ENCODE measurements at places on chromosomes 1 and 21.

DNA sequence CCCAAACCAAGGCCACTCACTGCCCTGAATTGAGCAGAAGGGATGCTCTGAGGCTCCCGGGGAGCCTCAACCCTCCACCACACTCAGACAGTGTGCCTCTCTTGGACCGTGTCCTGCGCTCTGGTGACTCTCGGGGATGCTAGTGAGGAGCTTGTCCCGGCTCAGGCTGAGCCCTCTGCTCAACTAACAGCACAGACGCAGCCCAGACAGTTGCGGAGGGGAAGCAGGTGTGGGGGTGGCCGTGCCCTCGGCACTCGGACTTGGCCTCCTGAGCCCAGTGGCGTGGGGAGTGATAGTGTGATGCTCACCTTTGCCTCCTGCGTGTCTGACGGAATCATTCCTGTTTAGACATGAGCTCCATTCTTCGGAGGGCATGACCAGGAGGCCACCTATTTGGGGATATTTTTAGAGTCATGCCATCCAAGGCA lies 15.4 kb upstream of the SLC19A1 start:
- DNase-seq = no peak

DNA sequence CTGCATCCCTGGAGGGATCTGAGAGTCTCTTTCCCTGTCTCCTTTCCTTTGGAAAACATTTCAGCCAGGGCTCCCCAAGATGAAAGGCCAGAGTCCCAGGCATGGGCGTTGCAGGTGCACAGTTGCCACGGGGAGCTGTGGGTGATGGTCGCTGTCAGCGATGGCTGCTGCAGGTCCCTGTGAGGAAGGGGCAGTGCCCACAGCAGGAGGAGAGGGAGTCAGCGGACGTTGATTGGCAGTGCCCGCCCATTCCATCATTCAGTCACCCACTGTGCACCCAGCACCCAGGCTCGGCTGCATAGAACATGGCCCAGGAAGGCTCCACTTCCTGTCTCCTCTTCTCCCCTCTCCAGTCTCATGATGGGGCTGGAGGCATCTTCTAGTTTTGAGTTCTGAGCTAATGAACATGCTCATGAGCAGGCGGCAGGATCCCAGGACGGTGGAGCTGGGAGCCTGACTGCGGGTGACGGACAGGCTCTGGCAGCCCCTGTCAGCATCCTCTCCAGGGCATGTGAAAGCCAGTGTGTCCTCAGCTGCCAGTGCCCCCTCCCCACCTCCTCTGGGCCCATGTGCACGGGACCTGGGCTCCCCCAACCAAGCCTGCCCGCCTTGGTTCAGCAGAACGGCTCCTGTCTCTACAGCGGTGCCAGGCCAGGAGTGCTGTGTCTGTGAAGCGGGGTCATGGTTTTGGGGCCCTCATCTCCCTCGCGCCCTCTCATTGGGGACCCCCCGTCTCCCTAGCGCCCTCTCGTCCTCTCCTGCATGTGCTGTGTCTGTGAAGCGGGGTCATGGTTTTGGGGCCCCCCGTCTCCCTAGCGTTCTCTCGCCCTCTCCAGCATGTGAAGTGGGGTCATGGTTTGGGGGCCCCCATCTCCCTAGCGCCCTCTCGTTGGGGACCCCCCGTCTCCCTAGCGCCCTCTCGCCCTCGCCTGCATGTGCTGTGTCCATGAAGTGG lies 24.5 kb downstream of the COL18A1 start:
- DNase-seq = no peak

- no peak for DNase-seq
These were observed 76.8 kb upstream of the COL24A1 start for GRCh38 chr1:86233403-86233802.

GRCh38 chr1:233584376-233584775 lies 29.5 kb upstream of the KCNK1 start:
- DNase-seq = no peak

- DNase-seq = no peak
These were observed 33.4 kb downstream of the PTGER3 start for GRCh38 chr1:71014178-71014579.

- DNase-seq = no peak
These were observed 14.0 kb downstream of the COL16A1 start for GRCh38 chr1:31689854-31690253.

DNA sequence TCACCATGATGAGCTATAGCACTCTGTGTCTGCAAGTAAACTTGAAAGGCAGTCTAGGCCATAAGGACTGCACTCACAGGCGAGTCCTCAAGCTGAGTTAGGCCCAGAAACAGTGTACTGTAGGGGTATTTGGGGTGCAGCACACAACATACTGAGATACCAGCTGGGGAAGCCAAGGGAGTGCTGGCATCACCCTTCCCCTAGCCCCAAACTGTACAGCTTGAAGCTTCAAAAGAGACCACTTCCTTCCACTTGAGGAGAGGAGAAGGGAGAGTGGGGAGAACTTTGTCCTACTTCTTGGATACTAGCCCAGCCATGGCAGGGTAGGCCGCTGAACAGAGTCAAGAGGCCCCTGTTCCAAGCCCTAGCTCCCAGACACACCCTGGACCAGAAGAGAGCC lies 24.2 kb upstream of the SNX7 start:
- no peak for DNase-seq

GRCh38 chr1:202197653-202198365 lies 4.2 kb downstream of the LGR6 start:
- no peak for DNase-seq

DNA sequence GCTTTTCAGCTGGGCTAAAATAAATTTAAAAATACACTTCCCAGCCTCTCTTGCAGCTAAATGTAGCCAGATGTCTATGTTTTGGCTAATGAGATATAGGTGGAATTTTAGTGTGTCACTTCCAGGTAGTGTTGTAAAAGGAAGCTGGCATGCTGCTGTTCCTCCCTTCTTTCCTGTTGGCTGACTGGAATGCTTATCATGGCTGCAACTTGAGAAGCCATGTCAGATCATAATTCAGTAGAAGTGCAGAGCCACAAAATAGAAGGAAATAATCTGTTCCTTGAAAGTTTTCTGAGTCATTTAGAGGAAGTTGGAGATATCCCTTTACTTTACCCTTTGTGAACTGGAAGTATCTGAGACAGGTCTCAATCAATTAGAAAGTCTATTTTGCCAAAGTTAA lies 10.9 kb upstream of the RBM15 start:
- DNase-seq = no peak

DNA sequence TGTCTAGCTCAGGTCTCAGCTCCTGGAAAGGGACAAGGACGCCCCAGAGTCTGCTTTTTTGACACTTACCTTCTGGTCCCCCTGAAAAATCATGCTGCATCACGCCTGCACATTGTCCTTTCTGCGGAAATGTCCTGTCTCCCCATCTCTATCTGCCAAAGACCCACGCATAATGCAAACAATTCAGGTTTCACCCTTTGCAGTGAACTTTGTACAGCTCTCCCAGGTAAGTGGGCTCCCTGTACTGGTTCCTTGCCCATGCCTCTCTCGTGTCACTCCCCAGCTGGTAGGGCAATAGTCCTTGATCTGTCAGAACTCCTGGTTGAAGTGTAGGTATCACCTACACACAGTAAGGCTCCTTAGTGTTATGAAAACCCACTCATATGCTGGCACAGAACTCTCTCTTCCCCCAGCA lies 102.9 kb upstream of the IRF2BP2 start:
- DNase-seq = no peak

DNA sequence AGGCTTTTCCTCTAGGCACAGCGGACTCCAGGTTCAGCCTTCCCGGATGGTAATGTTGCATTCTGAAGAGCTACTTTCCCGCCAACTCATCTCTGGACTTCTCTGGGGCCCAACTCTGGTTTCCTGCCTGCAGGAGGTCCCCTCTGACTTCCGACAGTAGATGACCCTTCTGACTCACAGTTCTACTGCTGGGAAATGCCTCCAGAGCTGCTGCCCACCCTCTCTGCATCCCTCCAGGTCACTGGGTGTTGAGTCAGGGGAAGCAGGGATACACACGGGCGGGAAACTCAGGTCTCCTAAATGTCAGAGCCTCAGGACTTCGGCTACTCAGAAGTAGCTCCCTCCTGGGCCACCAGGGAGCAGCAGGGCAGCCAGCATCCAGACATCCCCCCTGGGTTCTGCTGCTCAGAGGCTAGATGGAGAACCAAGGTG lies 2.1 kb upstream of the KIF21B start:
- DNase-seq = no peak

DNA sequence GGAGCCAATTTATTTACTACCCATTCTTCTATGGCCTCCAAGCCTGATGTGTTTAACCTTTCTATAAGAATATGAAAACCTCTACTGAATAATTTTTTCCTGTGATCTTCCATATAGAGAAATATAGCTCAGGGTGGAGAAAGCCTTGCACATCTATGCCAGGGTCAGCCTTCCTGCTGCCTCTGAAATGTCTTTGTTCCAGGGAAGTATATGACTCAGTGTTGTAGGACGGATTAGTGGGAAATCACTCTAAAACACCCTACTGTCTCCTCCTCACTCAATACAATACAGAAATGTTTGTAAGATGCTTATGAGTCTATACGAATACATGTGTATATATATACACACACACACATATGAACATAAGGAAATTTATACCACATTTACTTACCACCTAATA lies 1044.9 kb downstream of the BRINP3 start:
- DNase-seq = no peak

- DNase-seq = no peak
These were observed 107.4 kb upstream of the EDN2 start for GRCh38 chr1:41591891-41592290.

DNA sequence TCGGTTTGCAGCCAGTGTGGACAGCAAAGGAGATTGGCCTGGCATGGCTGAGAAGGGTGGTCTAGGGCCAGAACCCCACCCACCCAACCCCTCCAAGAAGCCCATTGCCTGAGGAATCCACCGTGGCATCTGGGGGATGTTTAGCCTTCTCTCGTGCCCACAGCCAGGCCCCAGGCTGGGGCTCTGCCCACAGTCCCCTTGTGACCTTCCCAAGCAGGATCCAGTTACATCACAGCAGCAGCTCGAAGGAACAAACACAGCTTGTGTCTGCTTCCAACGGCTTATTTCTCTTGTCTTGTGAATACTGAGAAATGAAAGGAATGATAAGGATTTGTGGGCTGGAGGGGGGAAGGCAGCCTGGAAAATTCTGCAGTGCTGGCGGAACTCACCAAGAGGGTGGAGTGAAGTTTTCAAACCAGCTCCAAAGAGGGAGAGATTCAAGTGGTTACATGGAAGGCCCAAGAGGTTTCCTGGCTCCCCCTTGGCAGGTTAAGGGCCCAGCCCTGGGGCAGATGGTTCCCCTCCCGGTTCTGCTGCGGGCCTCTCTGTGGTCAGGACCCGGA lies 61.6 kb downstream of the DHRS3 start:
- no peak for DNase-seq

DNA sequence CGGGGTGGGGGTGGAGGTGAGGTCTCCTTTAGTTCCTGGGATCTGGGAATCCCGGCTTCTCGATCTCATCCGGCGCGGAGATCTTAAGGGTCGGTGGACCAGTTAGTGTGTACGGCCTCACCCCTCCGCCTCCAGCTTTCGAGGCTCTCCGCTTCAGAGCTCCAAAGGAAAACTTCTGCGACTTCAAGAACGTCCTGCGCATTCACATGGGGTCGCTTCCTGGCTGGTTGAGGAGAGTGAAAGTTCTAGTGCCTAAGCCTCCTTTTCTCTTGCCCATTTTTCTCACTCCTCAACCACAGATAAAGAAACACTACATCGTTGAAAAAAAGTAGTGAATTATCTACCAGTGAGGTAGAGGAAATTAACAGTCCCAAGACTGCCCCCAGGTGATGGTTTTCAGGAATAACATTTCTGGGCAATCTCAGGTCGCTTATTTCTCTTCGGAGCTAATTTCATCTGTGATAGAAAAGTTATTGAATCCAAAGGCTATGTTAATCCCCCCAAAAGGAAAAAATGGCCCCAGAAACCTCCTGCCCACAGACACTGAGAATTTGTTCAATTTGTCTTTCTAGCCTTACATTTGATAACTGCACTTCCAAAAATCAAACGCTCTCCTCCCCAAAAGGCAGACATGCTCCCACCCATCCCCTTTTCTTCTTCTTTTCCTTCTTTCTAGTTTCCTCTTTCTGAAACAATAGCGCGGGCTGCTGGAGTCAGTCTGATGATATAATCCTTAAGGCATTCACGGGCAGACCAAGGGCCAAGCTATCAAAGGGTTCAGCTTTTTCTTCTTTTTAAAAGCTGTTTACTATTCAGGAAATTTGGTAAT lies 20.6 kb upstream of the TBX15 start:
- DNase-seq = no peak

GRCh38 chr1:167991546-167991945 lies 54.7 kb upstream of the MPC2 start:
- DNase-seq = no peak

- no peak for DNase-seq
These were observed 885 bp upstream of the PROX1 start for GRCh38 chr1:213986925-213987250.

- no peak for DNase-seq
These were observed 5.8 kb downstream of the ANXA9 start for GRCh38 chr1:150987924-150988323.

DNA sequence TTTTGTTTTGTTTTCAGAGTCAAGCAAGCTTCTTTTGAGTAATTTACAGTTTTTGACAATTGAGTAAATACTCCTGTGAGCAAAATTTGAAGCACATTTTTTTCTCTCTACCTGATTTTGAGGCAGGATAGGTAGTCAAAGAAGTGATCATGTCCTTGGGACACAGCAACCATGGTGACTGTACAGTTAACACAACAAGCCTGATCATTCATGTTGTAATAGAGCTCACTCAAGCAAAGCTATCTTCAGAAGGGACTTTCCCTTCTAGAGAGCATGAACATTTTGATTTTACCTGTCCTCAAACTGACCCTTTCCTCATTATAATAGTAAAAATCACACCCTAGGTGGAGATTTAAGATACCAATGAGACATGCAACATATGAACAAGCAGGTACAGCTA lies 126.5 kb upstream of the KCNK1 start:
- DNase-seq = no peak

- no peak for DNase-seq
These were observed 78.7 kb downstream of the TYW3 start for GRCh38 chr1:74811436-74812179.

DNA sequence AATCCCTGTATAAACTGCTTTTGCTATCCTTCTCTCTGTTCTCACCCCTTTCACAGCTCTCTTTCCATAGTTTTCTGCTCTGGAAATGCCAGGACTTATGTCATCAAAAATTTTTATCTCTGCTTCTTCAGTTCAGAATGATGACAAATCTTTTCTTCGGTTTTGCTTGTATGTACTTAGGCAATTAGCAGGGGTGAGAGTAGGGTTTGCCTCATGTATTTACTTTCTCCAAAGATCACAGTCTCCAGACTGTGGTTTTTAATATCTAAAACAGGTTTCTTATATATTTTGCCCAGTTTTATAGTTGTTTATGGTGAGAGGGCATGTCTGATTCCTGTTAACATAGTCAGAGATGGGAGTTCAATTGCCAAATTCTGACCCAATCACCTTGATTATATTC lies 235.4 kb upstream of the LYPLAL1 start:
- no peak for DNase-seq

Data from CD4-positive, alpha-beta T cell treated with Interleukin-6 at 100 ng/mL for 8 hours (primary cell).